ENCODE measurements at places on chromosomes 1 and 21.

GRCh38 chr1:236701782-236702181, 15.5 kb downstream of the ACTN2 start:
- no peaks in the 10 kb centered on the region for H3K27me3 ChIP-seq
- no peaks in the 10 kb centered on the region for H3K36me3 ChIP-seq
- DNase-seq, result no peak
- H3K27ac ChIP-seq, result no peak overlapping the region
- H3K4me1 ChIP-seq, result peaks cover 27% of the 10 kb centered on the region
- H3K4me3 ChIP-seq, result no peak overlapping the region

DNA sequence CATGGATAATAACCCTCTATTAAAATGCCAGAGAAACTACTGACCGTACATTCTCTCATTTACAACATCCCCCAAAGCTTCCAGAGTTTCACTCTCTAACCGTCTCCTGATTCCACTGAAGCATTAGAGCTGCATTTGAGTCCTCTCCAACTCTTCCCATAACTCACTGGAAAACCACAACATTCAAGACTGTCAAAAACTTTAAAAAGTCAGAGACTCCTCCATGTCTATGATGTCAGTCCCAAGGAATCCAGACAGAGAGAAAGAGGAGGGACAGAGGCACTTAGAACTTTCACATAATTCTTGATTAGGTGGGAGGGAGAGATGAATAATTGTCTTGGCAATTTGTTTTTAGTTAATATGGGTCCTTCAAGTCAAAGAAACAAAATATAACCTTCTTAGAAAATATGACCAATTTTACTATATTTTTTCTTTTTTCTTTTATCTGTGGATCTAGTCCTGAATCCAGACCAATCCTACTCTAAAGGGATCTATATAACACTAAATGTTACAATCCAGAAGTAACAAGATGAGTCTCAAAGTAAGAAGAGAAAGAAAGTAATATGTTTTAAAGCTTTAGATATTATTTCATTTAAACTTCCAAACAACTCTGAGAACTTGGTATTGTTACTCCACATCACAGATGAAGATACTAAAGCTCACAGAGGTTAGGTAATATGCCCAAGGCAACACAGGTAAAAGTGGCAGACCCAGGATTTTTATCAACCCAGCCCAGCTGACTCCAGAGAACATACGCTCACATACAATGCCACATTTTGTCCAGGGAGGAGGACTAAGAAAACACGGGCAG, 23.8 kb downstream of the OTUD7B start:
- H3K4me1 ChIP-seq, result peaks cover 60% of the 10 kb centered on the region
- H3K27ac ChIP-seq, result peak overlapping the region; percentile 95
- peak overlapping the region; percentile 3 for H3K4me3 ChIP-seq
- H3K27me3 ChIP-seq, result no peaks in the 10 kb centered on the region

GRCh38 chr1:203590603-203591002, 36.0 kb upstream of the ATP2B4 start:
- H3K4me1 ChIP-seq, result peaks cover 60% of the 10 kb centered on the region
- H3K36me3 ChIP-seq, result no peaks in the 10 kb centered on the region
- no peak overlapping the region for H3K4me3 ChIP-seq
- peak overlapping the region; percentile 98 for H3K27ac ChIP-seq
- DNase-seq, result no peak
- H3K27me3 ChIP-seq, result no peaks in the 10 kb centered on the region

DNA sequence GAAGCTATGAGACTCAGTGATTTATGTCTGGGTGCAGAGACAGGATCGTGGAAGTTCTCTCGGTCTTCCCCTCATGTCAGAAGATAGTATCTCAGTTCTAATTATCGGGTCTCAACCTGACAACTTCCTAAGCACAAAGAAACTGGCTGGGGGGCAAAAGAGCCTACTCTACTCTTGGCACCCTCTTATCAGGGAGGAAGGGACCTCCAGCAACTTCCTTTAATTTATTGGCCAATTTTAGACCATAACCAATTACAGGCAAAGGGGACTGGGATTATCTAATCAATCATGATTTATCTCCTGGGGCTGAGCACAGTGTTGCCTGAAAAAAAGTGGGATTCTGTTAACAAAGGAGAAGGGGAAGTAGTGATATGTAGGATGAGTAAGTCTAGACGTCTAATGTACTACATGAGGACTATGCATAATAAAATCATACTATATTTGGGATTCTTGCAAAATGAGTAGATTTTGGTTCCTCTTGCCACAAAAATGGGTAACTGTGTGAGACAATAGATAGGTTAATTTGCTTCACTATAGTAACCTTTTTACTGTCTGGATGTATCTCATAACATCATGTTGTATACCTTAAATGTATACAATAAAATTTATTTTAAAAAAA, 98.8 kb downstream of the ZFYVE9 start:
- no peak overlapping the region for H3K27ac ChIP-seq
- no peak overlapping the region for H3K4me3 ChIP-seq
- H3K36me3 ChIP-seq, result peaks cover 5% of the 10 kb centered on the region
- peaks cover 6% of the 10 kb centered on the region for H3K27me3 ChIP-seq
- H3K4me1 ChIP-seq, result peaks cover 15% of the 10 kb centered on the region

- no peaks in the 10 kb centered on the region for H3K27me3 ChIP-seq
- no peaks in the 10 kb centered on the region for H3K36me3 ChIP-seq
- no peak overlapping the region for H3K4me3 ChIP-seq
- H3K4me1 ChIP-seq, result no peaks in the 10 kb centered on the region
Measured at GRCh38 chr1:94413311-94413710, 4.9 kb upstream of the ABCD3 start.

GRCh38 chr1:204565617-204566582, 49.7 kb downstream of the MDM4 start:
- no peaks in the 10 kb centered on the region for H3K27me3 ChIP-seq
- H3K4me3 ChIP-seq, result peak overlapping the region; percentile 11
- no peak for DNase-seq
- peaks cover 36% of the 10 kb centered on the region for H3K4me1 ChIP-seq

DNA sequence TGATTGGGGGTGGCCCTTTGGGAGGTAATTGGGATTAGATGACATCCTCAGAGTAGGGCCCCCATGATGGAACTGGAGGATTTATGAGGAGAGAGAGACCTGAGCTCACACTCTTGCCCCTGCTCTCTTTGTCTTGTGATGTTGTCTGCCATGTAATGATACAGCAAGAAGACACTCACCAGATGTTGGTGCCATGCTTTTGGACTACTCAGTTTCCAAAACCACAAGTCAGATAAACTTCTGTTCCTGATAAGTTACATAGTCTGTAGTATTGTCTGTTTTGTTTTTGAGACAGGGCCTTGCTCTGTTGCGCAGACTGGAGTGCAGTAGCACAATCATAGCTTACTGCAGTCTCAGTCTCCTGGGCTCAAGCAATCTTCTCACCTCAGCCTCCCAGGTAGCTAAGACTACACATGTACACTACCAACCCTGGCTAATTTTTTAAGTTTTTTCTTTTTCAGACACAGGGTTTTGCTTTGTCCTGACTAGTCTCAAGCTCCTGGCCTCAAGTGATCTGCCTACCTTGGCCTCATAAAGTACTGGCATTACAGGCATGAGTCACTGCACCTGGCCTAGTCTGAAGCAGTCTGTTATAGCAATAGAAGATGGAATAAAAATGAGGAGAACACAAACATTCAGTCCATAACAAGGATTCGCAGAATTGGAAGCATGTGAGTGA, 115.0 kb upstream of the GALNT2 start:
- H3K27ac ChIP-seq, result no peak overlapping the region
- peaks cover 45% of the 10 kb centered on the region for H3K27me3 ChIP-seq
- no peak overlapping the region for H3K4me3 ChIP-seq
- H3K4me1 ChIP-seq, result no peaks in the 10 kb centered on the region
- no peaks in the 10 kb centered on the region for H3K36me3 ChIP-seq
- no peak for DNase-seq

- no peak overlapping the region for H3K4me3 ChIP-seq
- peaks cover 31% of the 10 kb centered on the region for H3K27me3 ChIP-seq
Measured at GRCh38 chr1:227486559-227486958, 76.8 kb upstream of the ZNF678 start.

DNA sequence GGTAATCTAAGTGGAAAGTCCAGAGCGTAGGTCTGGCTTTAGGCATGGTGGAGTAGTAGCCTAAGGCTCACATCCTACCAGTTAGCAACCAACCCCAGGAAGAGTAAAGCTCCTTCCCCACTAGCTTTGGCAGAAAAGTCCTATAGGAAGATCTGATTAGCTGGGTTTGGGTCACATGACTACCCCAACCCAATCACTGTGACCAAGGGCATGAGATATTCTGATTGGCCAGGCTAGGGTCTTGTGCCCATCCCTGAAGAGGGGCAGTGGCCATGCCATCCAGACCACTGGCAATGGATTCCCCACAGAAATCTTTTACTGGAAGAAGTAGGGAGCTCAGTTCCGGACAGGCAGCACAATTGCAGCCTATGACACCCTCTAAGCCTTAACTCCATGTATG, 58.6 kb upstream of the CD34 start:
- H3K36me3 ChIP-seq, result no peaks in the 10 kb centered on the region
- H3K4me1 ChIP-seq, result peaks cover 21% of the 10 kb centered on the region
- no peak overlapping the region for H3K4me3 ChIP-seq
- no peak overlapping the region for H3K27ac ChIP-seq
- H3K27me3 ChIP-seq, result peaks cover 52% of the 10 kb centered on the region
- no peak for DNase-seq

- no peak for DNase-seq
- peaks cover 29% of the 10 kb centered on the region for H3K36me3 ChIP-seq
- no peak overlapping the region for H3K4me3 ChIP-seq
- peaks cover 9% of the 10 kb centered on the region for H3K4me1 ChIP-seq
Measured at GRCh38 chr1:27408151-27408550, 15.7 kb downstream of the GPR3 start.

- no peak overlapping the region for H3K27ac ChIP-seq
- no peaks in the 10 kb centered on the region for H3K36me3 ChIP-seq
- DNase-seq, result no peak
- H3K4me3 ChIP-seq, result no peak overlapping the region
Measured at GRCh38 chr1:21007876-21008275, 168.8 kb downstream of the EIF4G3 start.

DNA sequence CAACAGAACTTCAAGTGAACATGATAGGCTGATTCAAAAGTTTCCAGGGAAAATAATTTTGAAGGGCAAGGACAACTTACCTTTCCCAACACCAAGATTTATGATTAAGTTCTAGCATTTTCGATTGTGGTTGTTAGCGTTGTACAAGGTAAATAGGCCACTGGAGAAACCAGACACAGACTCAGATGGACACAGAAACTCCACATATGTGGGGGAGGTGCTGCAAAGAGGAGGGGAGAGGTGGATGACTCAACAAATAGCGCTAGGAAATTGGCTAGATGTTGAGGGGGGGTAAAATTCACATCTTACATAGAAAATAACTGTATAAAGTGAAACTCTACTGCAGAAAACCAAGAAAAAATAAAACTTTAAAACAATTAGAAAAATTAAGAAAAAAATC, 564.4 kb downstream of the MATN1 start:
- no peak overlapping the region for H3K27ac ChIP-seq
- H3K4me3 ChIP-seq, result no peak overlapping the region
- peaks cover 34% of the 10 kb centered on the region for H3K27me3 ChIP-seq
- DNase-seq, result no peak

GRCh38 chr21:27362249-27362648, 395.4 kb upstream of the ADAMTS5 start:
- H3K4me1 ChIP-seq, result peaks cover 22% of the 10 kb centered on the region
- no peaks in the 10 kb centered on the region for H3K27me3 ChIP-seq
- no peak overlapping the region for H3K27ac ChIP-seq
- no peaks in the 10 kb centered on the region for H3K36me3 ChIP-seq
- no peak overlapping the region for H3K4me3 ChIP-seq

DNA sequence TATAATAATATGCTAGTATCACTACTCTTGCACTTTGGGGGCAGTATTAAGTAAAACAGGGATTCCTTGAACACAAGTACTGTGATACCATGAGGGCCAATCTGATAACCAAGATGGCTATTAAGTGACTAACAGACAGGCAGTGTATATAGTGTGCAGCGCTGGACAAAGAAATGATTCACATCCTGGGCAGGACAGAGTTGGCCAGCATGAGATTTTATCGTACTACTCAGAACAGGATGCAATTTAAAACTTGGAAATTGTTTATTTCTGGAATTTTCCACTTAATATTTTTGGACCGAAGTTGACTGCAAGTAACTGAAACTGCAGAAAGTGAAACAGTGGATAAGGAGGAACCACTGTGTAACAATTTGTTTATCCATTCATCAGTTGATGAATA, 74.6 kb downstream of the DNTTIP2 start:
- H3K36me3 ChIP-seq, result peaks cover 13% of the 10 kb centered on the region
- H3K27ac ChIP-seq, result no peak overlapping the region
- H3K4me3 ChIP-seq, result no peak overlapping the region

DNA sequence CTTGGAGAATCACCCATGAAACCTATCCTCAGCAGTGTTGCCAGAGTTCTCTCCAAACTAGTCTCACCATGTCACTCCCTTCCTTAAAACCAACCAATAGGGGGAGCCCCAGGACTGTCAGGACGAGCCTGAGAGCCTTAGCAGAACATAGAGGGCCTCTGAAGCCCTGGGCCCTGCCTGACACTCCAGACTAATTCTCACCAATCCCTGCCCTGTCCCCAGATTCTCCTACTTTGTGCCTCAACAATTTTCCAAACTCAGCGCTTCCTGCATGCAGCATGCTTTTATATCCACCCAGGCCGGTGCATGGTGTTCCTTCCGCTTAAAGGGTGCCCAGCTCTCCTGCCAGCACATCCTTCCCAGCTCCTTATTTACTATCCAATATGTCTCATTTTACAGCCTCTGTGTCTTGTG, 42.7 kb downstream of the HSD3B1 start:
- H3K27ac ChIP-seq, result peak overlapping the region; percentile 10
- H3K36me3 ChIP-seq, result no peaks in the 10 kb centered on the region
- no peak overlapping the region for H3K4me3 ChIP-seq
- no peaks in the 10 kb centered on the region for H3K27me3 ChIP-seq
- H3K4me1 ChIP-seq, result peaks cover 27% of the 10 kb centered on the region

DNA sequence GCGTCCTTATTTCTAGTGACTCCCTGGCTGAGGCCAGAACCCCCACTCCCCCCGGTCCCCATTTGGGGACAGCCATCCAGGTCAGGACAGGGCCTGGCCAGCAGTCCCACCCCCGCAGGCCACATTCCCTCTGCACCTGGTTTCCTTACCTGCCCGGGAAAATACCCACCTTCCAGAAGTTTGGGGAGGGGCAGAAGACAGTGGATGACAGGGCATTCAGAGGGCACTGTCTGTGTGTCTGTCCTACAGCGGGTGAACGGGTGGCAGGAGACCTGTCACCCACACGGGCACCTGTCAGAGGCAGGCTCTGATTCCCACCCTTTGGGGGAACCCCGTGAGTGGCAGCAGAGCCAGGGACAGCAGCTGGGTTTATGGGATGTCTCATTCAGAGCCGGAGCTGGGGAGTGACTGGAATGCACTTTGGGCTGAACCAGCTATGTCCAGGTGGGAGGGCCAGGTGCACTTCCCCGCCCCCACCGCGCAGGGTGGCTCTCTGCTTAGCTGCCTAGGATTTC, 2.0 kb downstream of the ARHGEF16 start:
- no peaks in the 10 kb centered on the region for H3K36me3 ChIP-seq
- no peaks in the 10 kb centered on the region for H3K27me3 ChIP-seq
- H3K4me1 ChIP-seq, result peaks cover 40% of the 10 kb centered on the region
- H3K4me3 ChIP-seq, result no peak overlapping the region
- no peak for DNase-seq
- H3K27ac ChIP-seq, result no peak overlapping the region

- H3K4me1 ChIP-seq, result no peaks in the 10 kb centered on the region
- H3K36me3 ChIP-seq, result no peaks in the 10 kb centered on the region
- DNase-seq, result no peak
- H3K4me3 ChIP-seq, result no peak overlapping the region
- no peak overlapping the region for H3K27ac ChIP-seq
- H3K27me3 ChIP-seq, result peaks cover 20% of the 10 kb centered on the region
Measured at GRCh38 chr1:71089536-71090270, 8.9 kb upstream of the ZRANB2 start.

GRCh38 chr1:77643456-77643855, 39.0 kb downstream of the ZZZ3 start:
- no peak for DNase-seq
- H3K4me1 ChIP-seq, result no peaks in the 10 kb centered on the region
- H3K4me3 ChIP-seq, result no peak overlapping the region
- peaks cover 32% of the 10 kb centered on the region for H3K36me3 ChIP-seq

All from mesothelial cell of epicardium (in vitro differentiated cells).